ENCODE measurements at places on chromosomes 2 and 18.

DNA sequence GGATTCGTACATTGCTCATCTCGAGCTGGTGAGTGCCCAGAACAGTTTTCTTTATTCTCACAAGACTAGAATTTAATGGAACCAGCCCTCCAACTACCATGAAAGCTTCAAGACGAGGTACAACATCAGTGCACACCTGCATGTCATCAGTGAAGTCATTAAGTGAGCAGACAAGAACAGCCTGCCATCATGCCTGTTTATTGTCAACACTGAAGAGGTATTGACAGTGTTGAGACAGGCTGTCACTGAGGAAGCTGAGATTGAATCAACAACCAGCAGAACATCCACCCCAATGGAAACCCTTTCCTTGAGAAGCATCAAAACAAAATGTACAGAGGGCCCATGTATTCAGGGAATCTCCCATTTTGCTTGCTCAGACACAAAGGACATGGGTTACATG lies 148.0 kb upstream of the TCF4 start:
- DNase-seq = no peak

GRCh38 chr18:8329186-8329771 lies 280.0 kb upstream of the RAB12 start:
- DNase-seq = no peak

GRCh38 chr2:182585001-182585400 lies 131.1 kb upstream of the DNAJC10 start:
- no peak for DNase-seq

DNA sequence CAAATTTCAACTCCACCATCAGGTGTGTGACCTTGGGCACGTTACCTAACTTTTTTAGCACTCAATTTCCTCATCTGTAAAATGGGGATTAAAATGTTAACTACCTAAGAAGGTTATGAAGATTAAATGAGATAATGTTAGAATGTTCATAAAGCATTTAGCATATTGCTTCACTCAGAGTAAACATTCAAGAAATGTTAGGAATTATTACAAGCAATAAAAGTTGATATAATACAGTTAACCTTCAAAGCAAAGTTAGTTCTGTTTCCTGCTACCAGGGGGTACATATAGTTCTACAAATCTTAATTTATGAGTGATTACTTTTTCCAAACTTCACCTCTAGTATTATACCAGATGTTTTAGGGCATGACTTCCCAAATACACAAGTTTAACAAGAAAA lies 254.2 kb downstream of the PDE11A start:
- DNase-seq = no peak

- DNase-seq = no peak
These were observed 91.4 kb downstream of the LDLRAD4 start for GRCh38 chr18:13309748-13310670.

- DNase-seq = no peak
These were observed 121.0 kb upstream of the TWIST2 start for GRCh38 chr2:238726670-238727584.

- DNase-seq = no peak
These were observed 24.5 kb downstream of the DYNC2LI1 start for GRCh38 chr2:43798300-43798699.

DNA sequence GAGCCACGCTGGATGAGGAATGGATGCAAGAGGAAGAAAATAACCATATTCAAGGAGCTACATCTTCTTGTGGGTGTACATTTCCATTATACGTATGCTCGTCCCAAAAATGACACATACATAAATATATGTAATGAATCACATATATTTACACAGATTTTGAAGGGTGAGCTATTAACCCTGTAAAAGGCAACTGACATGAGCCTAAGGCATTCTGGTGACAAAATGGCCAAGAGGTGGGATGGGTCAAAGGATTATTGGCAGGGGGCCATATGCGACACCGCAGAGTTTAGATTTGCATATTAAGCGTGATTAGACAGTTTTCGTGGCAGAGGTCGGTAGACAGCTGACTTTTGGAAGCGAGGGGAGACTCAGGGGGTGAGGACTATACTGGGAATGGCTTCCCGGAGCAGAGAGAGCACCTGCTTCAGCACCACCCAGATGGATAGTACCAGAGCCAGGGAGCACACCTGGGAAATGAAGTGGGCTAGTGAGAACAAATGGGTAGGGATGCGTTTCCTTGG lies 431 bp upstream of the CNRIP1 start:
- DNase-seq = no peak

DNA sequence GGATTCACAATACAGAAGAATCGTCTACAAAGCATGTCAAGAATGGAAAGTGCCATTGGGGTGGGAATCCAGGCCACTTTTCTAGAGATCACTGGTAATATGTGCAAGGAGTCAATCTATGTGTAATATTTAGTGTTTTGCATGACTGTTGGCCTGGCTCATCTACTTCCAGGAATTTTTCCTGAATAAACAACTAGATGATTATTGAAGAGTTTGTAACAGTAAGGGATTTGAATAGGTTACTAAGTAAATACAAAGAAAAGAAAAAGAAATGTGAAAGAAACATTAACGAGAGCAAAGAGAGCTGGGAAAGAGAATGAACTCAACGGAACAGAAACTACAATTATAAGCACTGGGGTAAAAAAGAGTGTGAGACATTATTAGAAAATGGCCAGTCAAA lies 406.0 kb downstream of the TGIF1 start:
- DNase-seq = no peak

- no peak for DNase-seq
These were observed 81.3 kb upstream of the PELI1 start for GRCh38 chr2:64225491-64225890.

DNA sequence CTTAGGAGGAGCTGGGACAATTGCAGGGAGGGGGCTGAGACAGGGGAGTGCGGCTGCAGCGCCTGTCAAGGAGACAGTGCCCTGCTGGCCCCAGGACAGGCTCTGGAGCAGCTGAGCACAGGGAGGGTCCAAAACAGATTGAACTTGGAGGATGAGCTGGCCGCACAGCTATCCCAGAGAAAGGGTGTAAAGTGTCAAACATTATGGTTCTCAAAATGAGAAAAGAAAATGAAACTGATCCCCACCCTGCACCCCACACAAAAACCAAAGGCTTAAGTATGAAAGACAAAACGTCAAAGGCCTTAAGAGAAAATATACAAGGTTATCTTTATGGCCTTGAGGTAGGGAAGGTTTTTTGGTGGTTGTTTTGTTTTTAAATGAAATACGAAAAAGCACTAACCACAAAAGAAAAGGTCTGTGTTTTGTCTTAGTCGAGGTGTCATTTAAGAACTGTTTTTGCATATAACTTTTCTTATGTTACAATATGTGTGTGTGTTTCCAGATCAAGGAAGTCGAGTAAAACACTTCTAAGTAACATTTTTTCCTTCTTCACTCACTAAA lies 111.8 kb downstream of the HDAC4 start:
- no peak for DNase-seq

GRCh38 chr2:226308323-226308680 lies 491.3 kb downstream of the IRS1 start:
- no peak for DNase-seq

- no peak for DNase-seq
These were observed 137.6 kb upstream of the ID2 start for GRCh38 chr2:8544171-8544785.

- DNase-seq = no peak
These were observed 115.3 kb downstream of the MBD2 start for GRCh38 chr18:54109131-54109683.

GRCh38 chr2:157625296-157625695 lies 3.4 kb downstream of the ACVR1C start:
- no peak for DNase-seq

GRCh38 chr18:70489986-70490933 lies 201.4 kb downstream of the SOCS6 start:
- DNase-seq = no peak

GRCh38 chr18:38693104-38693503 lies 1127.5 kb upstream of the CELF4 start:
- DNase-seq = no peak

DNA sequence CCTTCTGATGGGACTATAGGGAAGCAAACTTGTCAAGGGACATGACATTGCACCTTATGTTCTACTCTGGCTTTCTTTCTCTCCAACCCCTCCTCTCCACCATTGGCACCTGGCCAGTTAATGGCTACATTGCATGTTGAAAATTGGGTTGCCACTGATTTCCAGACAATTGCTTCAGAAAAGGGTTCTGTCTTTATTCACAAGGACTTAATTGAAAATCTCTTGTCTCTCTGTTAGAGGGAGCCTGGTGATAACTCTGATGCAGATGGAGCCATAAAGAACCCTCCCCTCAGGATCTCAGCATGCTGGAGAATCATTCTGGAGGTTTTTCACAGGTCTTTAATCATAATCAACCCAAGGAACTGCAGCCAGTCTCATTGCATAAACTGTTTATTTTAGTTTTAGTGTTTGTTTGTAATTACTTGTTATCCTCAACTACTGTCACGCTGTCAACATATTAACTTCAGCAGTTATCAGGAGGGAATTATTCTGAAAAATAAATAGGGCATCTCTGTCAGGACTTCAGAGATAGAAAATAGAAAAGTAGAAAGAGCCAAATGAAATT lies 316.8 kb downstream of the RIT2 start:
- no peak for DNase-seq

GRCh38 chr2:177072090-177072489 lies 140.5 kb upstream of the HNRNPA3 start:
- DNase-seq = no peak

- no peak for DNase-seq
These were observed 50.5 kb downstream of the MRPL35 start for GRCh38 chr2:86249579-86250391.

DNA sequence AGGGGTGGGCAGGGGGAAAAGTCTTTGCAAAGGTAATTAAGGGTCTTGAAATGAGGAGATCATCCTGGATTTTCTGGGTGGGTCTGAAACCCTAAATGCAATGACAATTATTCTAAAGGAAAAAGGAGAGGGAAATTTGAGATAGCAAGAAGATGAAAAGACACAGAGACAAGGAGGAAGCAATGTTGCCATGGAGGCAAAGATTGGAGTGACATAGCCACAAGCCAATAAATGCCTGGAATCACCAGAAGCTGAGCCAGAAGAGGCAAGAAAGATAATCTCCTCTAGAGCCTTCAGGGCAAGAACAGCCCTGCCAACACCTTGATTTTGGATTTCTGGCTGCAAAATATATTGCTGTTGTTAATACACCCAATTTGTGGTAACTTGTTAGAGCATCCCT lies 1246.3 kb upstream of the PIK3C3 start:
- no peak for DNase-seq

DNA sequence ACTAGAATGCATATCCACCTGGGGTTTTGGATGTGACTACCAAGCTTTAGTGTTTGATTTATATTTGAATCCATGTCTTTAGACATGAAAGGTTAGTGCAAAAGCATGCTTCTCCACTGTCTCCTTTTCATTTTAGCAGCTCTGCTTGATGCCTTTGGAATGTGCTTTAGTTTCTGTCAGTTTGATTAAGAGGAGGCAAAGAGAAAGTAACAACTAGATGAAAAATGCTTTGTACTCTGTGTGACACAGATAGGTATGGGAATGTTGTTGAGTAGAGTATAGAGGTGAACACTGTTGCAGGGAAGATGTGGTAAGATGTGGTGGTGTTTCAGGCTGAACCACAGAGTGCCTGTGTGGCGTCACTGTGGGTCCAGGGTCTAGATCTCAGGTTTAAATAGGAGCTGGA lies 19.8 kb downstream of the PIK3C3 start:
- DNase-seq = no peak

- no peak for DNase-seq
These were observed 85.4 kb upstream of the EML6 start for GRCh38 chr2:54638103-54638502.

DNA sequence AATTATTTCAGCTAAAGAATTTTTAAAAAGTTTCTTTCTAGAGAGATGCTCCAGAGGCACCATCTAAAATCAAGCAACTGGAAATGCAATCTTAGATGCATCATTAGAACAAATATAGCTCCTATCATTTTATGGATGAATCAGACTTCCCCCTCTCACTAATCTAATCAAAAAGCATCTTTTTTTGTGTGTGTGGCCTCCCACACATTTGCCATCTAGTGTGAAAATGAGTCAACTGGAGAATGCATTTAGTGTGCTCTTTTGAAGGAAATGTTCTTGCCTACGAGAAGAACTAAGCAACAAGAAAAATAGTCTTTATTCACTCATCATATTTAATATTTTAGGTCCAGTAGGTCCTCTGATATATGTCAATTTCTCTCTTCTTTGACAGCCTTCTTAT lies 39.5 kb upstream of the FIGN start:
- no peak for DNase-seq

DNA sequence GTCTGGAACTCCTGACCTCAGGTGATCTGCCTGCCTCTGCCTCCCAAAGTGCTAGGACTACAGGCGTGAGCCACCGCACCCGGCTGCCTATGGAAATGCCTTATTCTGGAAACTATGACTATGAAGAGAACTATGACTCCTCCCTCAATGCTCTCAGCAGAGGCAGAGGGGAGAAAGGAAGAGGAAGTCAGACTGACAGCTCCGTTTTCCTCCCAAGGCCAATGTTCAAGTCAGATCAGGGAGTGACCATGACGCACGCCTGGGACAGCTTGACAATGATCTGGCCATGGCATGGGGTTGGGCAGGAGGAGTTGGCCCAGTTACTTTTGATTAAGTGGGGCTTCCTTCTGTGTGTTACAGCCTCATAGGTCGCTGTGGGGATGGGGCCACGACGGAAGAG lies 44.3 kb upstream of the MRPL33 start:
- DNase-seq = no peak

GRCh38 chr2:105262651-105263091 lies 21.1 kb downstream of the GPR45 start:
- DNase-seq = no peak

DNA sequence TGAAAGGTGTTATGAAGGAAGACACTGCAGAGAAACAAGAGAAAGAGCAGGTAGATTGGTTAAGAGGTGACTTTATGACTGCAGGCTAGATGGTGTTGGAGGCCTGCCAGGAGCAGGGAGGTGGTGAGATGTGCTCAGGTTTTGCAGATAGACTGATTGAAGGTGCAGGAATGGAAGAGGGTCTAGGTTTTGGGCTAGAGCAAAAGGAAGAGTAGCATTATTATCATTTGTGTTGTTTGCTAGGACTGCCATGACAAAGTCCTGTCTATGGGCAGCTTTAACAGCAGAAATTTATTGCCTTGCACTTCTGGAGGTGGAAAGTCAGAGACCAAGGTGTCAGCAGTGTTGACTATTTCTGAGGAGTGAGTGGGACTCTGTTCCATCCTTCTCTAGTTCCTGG lies 172.9 kb upstream of the SOX11 start:
- no peak for DNase-seq
